ENCODE measurements at places on chromosomes 13 and 19. TPM values are rescaled to one million over a fixed set of nuclear protein-coding genes. Genes with fewer than 3 reads are reported as not detected.
A peak's percentile ranks its signal among the peaks of the same experiment; 100 is the strongest.

The RAB20 gene
- 59.3 TPM for total RNA-seq

GRCh38 chr19:32895384-32895783 is 25.8 kb upstream of the SLC7A9 start:
- DNase-seq, result no peak

- no peak for DNase-seq
Measured at GRCh38 chr13:35129500-35129899, 187.4 kb downstream of the NBEA start.

GRCh38 chr13:75760131-75761021 is 124.2 kb downstream of the LMO7 start:
- peak; percentile 79 for DNase-seq

DNA sequence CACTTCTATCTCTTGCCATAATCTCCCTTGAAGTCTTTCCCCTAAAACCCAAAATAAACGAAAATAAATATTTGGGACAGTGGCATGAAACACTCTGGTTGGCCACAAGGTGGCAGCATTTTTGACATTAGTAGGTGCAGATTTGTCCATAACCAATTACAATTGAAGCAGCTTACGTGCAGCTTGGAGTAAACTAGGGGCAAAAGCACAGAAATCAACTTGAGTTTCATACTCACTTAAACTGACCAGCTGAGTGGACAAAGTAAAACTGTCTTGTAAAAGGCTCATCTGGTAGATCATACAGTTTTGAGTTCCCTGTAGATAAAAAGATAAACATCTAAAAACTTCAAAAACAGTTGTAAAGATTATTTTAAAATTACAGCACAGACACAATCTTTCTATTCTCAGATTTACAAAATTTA is 18.8 kb downstream of the PDCD5 start:
- peak; percentile 25 for DNase-seq

GRCh38 chr13:81757348-81757970 is 1416.5 kb upstream of the SPRY2 start:
- no peak for DNase-seq

GRCh38 chr19:44867578-44867977 is 21.5 kb downstream of the NECTIN2 start:
- no peak for DNase-seq

The C5AR1 gene
- total RNA-seq, result 5.6 TPM

The PVR gene
- 31.8 TPM for total RNA-seq

DNA sequence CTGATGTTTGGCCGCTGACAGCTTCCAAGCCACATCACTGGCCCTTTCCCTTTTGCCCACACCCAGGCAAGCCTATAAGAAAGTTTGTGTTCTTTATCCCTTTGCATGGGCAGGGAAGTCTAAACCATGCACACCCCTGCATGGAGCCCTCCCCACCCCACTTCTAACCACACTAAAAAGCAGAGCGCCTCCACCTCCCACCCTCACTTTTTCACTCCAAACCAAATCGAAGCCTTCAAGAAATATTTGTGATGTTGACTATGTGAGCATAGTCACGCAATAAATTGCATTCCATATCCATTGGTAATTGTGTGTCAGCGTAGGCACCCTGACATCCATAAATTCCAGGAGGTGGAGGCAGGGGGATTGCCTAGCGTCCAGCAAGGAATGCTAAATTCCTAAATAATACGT is 104.4 kb upstream of the LSM14A start:
- no peak for DNase-seq

- DNase-seq, result no peak
Measured at GRCh38 chr19:3202346-3202745, 16.6 kb downstream of the NCLN start.

DNA sequence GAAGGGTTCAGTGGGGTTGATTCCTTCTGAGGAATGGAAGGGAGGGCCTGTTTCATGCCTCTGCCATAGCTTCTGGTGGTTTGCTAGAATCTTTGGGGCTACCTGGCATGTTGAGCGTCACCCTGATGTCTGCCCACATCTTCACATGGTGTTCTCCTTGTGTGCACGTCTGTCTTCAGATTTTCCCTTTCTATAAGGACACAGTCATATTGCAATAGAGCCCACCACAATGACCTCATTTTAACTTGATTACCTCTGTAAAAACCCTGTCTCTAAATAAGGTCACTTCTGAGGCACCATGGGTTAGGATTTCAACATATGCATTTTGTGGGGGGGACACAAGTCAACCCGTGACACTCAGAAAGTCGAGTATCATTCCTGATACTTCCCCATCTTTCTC is 257.9 kb downstream of the COG6 start:
- no peak for DNase-seq

The GPC6 gene
- 2.6 TPM for total RNA-seq

The DCT gene
- total RNA-seq, result not detected

The ZNF229 gene
- total RNA-seq, result 1.2 TPM

DNA sequence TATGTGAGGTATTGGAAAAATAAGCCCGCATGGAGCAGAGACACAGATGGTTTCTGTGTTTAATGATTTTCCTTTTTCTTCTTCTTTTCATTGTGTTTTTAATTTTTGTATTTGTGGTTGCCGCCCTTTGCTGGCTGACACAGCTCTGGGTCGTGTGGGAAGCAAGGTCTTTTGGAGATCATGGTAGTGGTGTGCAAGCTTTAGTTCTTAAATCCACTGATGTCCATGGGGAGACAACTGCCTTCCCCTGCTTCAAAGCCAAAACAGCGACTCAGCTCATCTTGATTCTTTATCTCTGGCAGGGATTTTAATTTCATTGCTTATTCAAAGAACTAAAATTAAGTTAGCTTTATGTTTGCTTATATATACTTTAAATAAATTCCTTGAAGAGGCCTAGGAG is 711.3 kb upstream of the SGCG start:
- no peak for DNase-seq

DNA sequence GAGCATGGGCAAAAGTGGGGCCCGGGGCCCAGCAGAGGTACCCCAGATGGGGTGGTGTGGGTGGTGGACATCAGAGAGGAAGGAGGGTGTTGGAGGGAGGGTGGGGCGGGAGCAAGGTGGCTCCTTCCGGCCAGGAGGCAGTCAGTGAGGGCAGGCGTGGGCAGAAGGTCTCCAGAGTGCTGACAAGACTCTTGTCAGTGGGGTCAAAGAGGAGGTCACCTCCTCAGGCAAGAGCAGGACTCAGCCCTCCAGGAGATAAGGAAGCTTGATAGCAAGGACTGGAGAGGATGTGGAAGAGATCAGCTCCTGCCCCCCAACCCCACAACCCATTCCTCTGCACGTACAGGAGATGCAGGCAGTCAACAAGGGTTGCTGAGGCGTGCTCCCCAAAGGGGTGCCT is 9.8 kb downstream of the GJA3 start:
- DNase-seq, result no peak

The PEAK3 gene
- 1.1 TPM for total RNA-seq

DNA sequence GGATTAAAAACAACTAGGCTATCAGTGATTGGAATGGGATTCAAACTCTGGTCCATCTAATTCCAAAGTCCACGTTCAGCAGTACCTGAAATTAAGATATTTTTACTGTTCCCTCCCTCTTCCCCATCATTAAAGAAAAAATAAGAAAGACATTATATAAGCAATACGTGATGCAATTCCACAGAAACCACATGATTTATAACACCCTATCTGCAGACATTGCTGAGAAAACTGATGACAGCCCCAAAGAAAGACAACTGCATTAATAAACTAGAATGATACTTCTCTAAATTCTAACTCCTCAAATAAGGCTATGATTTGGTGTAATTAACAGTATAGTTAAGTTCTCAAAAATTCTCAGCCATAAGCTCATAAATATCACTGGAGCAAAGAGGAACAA is 19.1 kb downstream of the LNX2 start:
- DNase-seq, result no peak

The TEX26 gene
- not detected for total RNA-seq

- DNase-seq, result no peak
Measured at GRCh38 chr13:43200736-43201135, 177.3 kb downstream of the DNAJC15 start.

DNA sequence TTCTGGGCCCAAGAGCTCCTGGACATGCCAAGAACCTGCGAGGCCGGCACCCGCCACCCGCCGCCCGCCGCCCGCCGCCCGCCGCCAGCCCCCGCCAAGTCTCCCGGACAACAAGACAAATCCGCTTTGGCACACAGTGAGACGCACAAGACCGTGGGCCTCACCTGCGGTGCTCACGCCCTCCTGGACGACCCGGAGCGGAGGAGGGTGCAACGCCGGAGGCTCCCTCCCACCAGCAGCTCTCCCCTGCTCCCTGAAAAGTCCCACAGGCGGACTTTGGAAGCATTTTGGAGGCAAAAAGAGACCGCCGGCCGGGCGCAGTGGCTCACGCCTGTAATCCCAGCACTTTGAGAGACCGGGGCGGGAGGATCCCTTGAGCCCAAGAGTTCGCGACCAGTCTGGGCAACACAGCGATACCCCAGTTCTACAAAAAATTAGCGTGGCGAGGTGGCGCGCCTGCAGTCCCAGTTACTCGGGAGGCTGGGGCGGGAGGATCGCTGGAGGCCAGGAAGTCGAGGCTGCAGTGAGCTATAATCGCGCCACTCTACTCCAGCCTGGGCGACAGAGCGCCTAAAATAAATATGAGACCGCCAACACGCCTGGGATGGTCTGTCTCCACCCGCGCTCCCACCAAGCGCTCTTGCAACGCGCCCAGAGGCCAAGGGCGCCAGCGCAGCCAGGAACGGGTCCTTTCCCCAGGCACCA is 783 bp downstream of the RHPN2 start:
- no peak for DNase-seq

DNA sequence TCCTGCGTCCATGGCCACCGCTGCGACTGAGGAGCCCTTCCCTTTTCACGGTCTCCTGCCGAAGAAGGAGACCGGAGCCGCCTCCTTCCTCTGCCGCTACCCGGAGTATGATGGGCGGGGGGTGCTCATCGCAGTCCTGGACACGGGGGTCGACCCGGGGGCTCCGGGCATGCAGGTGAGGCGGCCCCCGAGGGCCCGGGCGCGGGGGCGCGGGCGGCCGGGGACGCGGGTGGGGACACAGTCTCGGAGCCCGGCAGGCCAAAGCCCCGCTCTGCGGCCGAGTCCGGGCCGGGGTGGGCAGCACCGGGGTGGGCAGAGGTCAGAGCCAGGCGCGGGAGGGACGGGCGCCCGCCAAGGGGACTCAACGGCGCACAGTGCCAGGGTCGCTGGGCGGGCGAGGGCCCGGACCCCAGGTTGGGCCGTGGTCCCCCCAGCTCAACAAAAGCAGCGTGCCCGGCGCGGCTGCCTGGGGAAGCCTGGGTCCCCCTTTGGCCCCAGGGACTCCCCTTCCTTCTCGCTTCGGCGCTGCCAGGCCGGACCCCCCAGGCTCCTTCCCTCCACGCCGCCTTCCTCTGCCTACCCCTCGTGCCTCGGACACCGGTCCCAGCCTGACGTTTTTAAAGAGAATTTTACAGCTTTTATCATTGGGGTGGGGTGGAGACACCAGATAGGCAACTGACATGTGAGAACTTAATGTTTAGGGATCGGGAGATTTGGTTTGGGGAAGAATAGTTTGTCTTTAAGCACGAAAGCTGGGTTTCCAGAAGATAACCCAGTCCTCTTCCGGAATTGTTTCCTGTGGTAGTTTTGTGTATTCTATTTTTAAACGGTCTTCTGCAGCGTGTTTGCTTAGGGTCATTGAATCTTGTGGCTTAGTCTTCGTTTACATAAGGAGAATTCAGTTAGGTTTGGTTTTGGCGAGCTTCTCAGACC is 509 bp downstream of the TPP2 start:
- peak; percentile 35 for DNase-seq

DNA sequence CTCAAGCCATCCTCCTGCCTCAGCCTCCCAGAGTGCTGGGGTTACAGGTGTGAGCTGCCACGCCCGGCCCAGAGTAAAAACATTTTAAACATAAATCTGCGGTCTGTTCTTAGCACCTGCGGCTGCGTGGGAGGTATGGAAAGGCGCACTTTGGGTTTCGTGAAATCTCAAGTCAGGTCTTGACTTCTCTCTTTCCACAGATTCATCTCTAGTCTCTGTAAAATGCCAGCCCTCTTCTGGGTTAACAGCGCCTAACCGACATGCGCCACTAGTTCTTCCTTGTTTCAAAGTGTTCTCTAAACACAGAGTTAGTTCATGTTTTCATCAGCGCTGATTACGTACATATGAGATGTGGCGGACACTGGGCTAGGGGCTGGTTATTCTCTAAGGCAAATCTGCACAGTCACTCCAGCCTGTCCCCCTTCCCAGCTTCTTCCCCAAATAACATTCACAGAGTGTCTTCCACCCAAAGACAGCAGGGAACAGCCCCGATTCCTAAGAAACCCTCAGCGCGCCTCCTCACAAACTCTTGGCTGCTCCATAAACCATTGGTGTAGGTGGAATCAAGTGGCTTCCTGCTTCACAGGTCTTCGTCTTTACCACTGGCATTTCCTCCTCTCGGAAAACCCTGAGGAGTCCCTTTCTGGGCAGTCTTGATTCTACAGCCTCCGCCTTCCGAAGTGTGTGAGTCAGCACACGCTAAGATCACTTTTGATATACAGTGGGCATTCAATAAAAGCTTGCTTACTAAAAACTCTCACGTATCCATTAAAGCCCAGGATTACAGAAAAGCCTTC is 1.4 kb downstream of the PARP4 start:
- peak; percentile 56 for DNase-seq

DNA sequence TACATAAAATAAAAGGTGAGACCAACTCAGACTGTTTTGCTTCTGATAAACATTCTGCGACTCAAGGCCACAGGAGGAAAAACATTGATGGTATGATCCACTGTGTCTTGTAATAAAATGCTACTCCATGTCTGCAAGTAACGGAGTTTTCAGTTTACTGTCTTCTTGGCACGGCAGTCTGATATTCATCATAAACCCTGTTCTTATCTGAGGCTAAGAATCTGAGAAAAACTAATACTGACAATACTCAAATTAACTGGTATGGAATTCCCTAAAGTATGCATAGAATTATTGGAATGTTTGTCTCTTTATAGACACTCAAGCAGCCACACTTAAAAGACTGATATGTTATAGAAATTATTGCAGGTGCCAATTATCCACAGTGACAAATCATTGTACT is 125.5 kb downstream of the TBC1D4 start:
- no peak for DNase-seq

The FREM2 gene
- 0.40 TPM for total RNA-seq

The KL gene
- 1.4 TPM for total RNA-seq

The EXOC3L2 gene
- 0.68 TPM for total RNA-seq

DNA sequence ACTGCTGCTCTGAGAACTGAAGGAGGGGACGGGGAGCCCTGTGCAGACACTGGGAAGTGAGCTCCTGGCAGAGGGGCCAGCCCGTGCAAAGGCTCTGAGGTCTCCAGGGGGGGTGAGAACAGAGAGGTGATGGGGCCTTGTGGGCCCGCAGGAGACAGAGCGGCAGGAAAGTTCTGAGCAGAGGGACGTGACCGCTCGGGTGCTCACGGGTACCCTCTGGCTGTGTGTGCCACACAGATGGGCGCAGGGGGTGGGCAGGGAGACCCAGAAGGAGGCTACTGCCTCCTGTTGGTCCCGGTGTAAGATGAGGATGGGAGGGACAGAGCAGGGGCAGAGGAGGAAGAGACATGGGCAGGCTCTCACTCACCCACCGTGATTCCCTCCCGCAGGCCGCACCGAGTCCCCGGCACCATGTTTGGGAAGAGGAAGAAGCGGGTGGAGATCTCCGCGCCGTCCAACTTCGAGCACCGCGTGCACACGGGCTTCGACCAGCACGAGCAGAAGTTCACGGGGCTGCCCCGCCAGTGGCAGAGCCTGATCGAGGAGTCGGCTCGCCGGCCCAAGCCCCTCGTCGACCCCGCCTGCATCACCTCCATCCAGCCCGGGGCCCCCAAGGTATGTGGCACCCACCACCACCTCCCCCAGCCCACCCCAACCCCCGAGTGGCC is 27.5 kb upstream of the NCCRP1 start:
- DNase-seq, result no peak

The ISYNA1 gene
- 15.1 TPM for total RNA-seq

The DKKL1 gene
- total RNA-seq, result not detected

GRCh38 chr13:75693227-75693626 is 57.1 kb downstream of the LMO7 start:
- DNase-seq, result no peak

The OR10H5 gene
- total RNA-seq, result not detected
